Spinal cord (tissue), 10 donors: ENCODE measurements at places on chromosomes 2 and 18.

- DNase-seq, result no peak
These were observed 750.8 kb upstream of the ACVR2A start for GRCh38 chr2:147094077-147094476.

GRCh38 chr2:239529313-239530015, 128.6 kb upstream of the HDAC4 start:
- no peak for DNase-seq

GRCh38 chr2:207970826-207971180, 54.5 kb downstream of the PLEKHM3 start:
- no peak for DNase-seq

DNA sequence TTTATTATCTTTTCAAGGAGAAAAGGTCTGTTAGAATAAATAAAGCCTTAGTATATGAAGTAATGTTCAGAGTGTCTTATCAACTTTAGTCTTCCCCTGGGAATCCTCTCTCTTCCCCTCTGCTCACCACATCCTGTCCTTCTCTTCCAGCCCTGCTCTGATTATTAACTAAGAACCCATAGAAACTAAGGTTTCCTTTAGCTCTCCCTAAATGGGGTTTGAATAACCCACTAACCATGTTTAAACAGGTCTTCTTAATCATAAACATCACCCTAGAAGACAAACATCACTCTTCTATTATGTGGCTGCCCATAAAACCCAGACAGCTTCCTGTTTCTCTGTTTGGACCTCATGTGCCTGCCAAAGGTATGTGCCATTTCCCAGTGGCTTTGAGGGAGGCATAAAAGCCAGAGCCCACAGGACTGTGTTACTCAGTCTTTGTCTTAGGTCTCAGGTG, 50.1 kb downstream of the SLC14A1 start:
- DNase-seq, result no peak

DNA sequence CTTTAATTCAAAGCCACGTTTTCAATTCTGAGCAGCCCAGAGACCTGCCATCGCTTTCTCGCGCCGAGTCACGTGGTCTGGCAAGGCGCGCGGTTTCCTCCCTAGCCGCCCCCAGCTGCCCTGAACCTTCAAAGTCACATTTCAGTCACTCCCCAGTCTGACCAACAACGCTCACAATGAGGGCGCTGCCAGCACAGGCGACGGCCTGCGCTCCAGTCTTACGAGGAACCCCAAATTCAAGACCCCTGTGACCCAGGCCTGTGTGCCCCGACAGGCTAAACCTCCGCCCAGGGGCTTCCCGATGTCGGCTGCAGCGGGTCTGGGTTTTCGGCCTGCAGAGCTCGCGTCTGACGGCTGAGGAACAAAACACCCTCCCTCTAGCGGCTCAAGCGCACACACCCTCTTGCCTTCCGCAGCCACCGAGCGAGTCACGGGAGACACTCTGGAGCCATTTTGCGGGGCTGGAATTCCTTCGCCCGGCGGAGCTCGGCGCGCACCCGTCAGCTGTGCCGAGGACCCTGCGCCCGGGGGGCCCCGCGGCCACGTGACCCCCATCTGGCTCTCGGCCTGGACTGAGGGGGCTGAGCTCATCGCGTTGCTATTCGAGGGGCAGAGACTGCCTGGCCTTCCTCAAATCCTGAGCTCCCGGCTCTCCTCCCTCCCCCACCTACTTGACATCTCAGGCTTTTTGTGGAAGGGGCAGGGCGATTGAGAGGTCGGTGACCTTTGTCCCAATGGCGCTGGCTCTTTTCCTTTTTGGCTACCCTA, 69.9 kb upstream of the ITGB6 start:
- peak; percentile 68 for DNase-seq

DNA sequence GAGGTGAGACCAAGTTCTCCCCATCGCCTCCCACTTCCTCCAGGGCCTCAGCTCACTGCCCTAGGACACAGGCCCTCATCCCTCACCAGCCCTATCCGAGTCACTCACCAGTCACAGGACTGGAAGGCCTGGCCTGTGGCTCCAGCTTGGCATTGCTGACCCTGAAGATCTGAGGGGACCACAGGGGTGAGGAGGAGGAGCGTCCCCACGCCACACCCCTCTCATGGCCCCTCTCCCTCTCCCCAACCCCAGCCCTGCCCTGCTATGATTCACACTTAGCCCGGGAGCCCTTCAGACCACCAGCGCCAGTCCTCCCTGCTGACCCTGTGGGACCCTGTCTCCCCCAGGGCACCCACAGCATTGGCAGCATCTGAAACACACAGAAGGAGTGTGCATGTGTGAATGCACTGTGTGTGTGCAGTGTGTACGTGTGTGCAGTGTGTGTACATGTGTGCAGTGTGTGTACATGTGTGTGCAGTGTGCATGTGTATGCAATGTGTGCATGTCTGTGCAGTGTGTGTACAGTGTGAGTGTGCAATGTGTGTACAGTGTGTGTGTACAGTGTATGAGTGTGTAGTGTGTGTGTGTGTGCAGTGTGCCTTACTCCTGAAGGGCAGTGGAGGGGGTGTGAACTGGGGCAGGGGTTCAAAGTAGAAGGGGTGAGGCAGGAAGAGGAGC, 29.4 kb upstream of the ANKRD62 start:
- no peak for DNase-seq

GRCh38 chr18:21894619-21895367, 154.2 kb downstream of the MIB1 start:
- DNase-seq, result no peak
